ENCODE measurements at places on chromosomes 1 and 21. TPM values are rescaled to one million over a fixed set of nuclear protein-coding genes. Genes with fewer than 3 reads are reported as not detected.
A peak's percentile ranks its signal among the peaks of the same experiment; 100 is the strongest.

GRCh38 chr1:169809370-169810095 is 14.8 kb upstream of the METTL18 start:
- DNase-seq, result no peak

The VAV3 gene
- total RNA-seq, result 3.2 TPM

The MRPS15 gene
- total RNA-seq, result 55.5 TPM

DNA sequence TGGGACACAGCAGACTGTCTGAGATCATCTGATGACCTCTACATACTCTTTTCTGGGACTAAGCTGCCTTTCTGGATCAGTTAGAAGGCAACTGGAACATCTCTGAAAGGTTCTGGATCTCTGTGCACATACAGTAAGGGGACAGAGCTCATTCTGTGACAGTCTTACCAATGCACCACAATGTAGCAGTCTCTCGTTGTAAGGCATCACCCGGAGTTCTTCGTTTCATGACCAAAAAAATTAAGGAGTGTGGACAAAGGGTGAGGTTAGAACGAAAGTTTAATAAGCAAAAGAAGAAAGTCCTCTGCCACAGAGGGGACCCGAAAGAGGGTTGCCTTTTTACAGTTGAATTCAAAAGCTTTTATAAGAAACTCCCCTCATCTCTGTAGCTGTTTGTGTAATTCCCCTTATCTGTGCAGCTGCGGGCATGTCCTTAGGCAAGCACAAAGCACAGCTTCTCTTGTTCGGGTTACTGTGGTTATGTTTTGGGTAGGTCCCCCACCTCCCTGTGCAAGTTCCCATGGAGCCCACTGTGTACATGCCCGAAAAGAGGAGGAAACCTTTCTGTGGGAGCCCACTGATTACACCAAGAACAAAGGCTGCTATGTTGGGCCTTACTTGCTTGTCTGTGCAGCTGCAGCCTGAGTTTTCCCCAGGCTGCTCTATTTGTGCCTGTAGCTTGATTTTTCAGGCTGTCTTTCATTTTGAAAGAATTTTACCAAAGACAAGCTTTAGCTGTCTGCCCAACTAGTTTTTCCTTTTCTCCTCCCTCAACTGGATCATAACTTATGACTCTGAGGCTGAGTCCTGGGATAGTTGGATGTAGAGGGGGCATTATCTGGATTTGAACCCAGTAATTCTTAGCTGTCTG is 53.1 kb upstream of the CACNA1E start:
- no peak for DNase-seq

DNA sequence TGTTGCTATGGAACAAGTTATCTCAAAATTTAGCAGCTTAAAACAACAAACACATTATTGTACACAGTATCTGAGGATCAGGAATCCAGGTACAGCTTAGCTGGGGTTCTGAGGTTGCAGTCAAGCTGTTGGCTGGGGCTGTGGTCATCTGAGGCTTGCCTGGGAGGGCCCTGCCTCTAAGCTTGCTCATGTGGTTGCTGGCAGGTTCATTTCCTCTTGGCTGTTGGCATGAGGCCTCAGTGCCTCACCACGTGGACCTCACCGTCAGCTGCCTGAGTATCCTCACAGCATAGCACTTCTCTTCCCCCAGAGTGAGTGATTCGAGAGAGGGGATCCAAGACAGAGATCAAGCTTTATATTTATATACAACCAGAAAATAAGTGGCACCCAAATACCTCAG is 18.6 kb downstream of the NTPCR start:
- no peak for DNase-seq

DNA sequence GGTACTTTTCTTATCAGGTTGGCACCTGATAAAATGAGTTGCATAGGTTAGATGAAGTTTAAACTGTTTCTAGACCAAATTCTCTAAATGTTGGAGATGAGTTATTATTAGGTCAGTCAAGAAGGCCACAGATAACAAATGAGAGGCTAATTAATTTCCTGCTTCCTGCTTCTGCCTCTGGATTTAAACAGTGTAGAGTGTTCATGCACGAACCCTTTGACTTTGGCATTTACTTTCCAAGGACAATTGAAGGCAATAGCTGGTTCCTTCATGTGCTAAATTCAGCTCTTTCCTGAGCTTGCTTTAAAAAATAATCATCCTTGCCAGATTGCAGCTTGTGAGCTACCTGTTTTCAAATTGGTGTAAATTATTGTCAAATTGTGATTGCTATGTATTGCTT is 80.6 kb downstream of the RASAL2 start:
- DNase-seq, result no peak

DNA sequence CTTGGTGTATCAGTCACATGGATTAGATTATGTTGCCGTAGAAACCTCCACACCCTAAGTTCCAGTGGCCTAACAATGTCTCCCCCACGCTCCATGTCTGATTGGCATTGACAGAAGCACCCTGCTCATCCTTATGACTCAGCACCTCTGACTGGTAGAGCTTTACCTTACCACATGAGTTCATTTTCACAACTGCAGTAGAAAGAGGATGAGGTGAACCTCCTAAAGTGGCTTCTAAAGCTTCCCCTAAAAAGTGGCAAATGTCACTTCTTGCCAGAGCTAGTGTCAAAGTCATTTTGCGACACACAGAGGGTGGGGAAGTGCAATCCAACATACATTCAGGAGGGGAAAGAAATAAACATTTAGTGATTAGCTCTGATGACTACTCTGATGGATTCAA is 30.6 kb upstream of the LYPD8 start:
- no peak for DNase-seq

- DNase-seq, result peak; percentile 52
These were observed 87.5 kb upstream of the RHOU start for GRCh38 chr1:228647523-228648444.

- DNase-seq, result no peak
These were observed 98.0 kb upstream of the DUSP10 start for GRCh38 chr1:221839782-221840395.

GRCh38 chr1:89261926-89262515 is 10.6 kb downstream of the GBP5 start:
- no peak for DNase-seq

GRCh38 chr1:40438391-40439015 is 11.8 kb upstream of the ZFP69B start:
- no peak for DNase-seq

DNA sequence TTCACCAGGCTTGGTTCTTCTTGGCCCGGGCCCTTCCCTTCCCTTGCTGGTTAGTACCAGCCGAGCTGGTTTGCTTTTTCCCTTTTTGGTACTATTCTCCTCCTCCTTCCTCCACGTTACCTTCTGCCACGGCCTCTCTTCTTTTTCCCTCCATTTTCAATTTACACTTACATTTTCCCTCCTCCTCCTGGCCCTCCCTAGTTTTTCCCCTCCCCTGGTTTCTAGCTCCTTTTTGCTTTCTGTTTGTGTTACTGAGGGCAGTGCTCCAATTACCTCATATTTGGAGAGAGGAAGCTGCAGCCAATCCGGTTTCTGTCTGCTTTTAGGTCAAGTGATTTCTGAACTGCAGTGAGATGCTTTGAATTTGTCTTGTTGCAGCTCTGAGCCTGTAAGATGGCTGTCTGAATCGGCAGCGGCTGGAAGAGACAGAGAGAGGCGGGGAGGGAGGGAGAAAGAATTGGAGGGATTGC is 63.7 kb downstream of the MACF1 start:
- DNase-seq, result no peak

The FALEC gene
- total RNA-seq, result 1.9 TPM

The C1QC gene
- total RNA-seq, result not detected

The XCL1 gene
- 0.16 TPM for total RNA-seq

- DNase-seq, result no peak
These were observed 365.6 kb upstream of the ST6GALNAC5 start for GRCh38 chr1:76501586-76502219.

DNA sequence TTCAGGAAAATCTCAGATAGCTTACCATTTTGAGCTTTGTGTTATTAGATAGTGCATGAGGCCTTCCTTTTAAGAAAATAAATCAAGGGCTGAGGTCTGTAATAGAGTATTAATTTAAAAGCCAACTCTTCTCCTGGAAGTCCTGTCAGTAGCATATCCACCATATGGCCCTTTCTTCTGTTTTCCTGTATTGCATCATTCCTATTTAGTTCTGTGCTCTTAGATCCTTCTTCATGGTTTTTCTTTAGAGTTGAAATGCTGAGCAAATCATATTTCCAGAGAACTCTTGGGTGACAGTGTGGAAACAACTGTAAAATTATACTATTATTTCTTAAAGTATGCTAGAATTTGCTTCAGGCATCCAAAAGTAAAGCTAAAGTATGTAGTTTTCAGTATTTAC is 91.7 kb downstream of the TTC3 start:
- DNase-seq, result no peak

- no peak for DNase-seq
These were observed 38.1 kb upstream of the LBR start for GRCh38 chr1:225465793-225466517.

DNA sequence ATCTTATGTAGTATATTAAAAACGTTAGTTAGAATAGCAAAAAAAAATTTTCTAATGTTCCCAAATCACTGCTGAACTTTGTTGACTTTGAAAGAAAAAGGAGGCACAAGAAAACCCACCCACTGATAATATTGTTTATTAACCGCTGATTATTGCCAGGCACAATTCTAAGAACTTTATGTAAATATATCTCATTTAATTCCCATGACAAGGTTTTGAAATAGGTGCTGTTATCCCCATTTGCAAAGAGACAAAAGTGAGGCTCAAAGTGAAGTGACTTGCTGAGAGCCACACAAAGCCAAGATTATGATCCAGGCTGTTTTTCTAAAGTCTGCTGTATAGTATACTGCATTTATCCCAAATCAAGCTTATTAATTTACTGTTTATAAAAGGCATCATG is 56.4 kb downstream of the SASS6 start:
- no peak for DNase-seq

GRCh38 chr1:53651356-53651755 is 87.6 kb downstream of the GLIS1 start:
- no peak for DNase-seq

The C1orf35 gene
- total RNA-seq, result 19.3 TPM

- no peak for DNase-seq
These were observed 791.4 kb downstream of the BRINP3 start for GRCh38 chr1:189686288-189686687.

DNA sequence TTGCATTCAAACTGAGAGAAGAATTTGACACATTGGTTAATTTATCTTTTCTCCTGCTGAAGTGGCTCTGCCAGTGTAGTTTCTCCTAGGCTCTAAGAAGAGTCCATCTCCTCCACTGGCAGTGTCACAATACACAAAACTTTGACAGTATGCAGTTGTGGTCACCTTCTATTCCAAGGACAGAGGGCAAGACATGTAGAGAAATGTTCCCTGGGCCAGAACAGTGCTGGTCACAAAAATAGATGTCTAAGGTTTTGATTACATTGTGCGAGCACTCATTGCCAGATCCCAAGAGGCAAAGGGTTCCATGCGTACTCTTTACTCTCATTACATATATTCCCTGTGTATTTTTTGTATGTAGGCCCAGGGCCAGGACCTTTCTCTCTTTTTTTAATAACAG is 148.1 kb upstream of the UBE2U start:
- DNase-seq, result no peak

- DNase-seq, result no peak
These were observed 16.2 kb downstream of the FOXO6 start for GRCh38 chr1:41377397-41377796.

DNA sequence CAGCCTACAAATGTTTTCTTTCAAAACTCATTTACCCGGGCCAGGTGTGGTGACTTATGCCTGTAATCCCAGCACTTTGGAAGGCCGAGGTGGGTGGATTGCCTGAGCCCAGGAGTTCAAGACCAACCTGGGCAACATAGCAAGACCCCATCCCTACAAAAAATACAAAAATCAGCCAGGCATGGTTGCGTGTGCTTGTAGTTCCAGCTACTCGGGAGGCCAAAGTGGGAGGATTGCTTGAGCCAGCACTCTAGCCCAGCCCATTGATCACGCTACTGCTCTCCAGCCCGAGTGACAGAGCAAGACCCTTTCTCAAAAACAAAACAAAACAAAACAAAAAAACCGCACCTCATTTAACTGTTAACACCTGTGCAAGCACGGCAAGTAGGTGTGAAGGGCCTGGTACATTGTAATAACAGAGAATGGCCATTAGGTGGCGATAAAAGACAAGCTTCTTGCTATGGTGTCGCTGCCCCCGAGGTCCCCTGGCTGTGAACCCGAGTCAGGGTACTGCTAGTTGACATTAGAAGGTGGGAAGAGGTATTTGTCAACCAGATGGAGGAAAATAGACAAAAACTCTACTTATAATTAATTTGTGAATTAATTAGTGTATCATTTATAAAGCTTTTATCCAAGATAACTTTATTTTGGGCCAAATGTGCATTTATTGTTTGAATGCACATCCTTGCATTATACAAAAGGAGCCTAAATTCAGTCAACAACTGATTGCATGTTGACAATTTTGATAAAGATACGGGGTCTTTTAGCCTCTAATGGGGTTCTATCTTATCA is 66.5 kb downstream of the SH3BGR start:
- DNase-seq, result no peak

The PCBP3 gene
- 5.4 TPM for total RNA-seq

GRCh38 chr1:38448893-38449292 is 402.3 kb upstream of the POU3F1 start:
- no peak for DNase-seq

The SPRR5 gene
- not detected for total RNA-seq

DNA sequence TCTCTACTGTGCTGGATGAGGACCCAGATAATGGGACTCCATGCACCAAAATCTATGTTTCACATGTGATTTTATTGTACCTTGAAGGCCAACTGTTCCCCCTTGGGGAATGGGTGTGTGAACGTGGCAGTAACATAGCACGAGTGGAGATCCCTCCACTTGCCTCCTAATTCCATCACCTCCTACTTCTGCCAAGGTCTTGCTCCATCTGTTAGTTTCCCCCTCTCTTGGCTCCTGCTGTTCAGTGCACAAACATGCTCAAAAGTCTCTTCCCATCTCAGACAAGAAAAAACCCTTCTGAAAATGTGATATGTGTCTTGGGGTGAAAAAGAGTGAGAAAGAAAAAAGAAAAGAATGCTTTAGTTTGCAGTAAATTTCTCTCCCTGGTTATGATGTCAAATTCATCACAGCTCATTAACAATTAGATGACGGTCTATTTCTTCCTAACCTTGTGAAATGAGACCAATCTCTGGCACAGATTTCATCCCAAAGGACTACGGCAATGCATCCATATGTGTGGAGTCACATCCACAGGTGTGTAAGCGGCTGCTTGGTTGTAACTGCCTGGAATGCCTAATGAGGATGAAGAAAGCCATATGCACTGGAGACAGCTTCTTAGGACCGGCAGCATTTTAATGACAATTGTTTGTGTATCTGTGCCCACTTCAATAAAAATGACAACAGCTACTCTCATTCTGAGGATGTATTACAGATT is 79.3 kb upstream of the DIRAS3 start:
- DNase-seq, result no peak

GRCh38 chr1:58907398-58907797 is 123.6 kb upstream of the JUN start:
- DNase-seq, result no peak

DNA sequence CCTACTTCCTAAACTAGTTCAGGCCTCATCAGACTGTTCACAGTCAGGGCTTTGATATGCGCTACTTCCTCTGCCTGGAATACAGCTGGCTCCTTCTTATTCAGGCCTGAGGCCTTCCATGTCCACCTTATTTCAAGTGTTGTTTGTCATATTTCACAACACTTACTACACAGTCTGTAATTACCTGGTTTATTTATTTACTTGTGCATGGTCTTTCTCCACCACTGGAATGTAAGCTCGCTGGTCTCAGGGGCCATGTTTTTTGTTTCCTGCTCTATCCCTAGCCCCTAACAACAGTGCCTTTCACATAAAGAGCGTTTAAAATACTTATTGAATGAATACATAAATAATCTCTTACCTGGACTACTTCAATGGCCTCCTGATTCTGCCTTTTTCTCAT is 4.6 kb upstream of the SRSF4 start:
- no peak for DNase-seq

The GNAT2 gene
- not detected for total RNA-seq

The ANGPTL3 gene
- total RNA-seq, result not detected

The NMNAT2 gene
- 0.69 TPM for total RNA-seq

The PDE4B gene
- total RNA-seq, result 21.0 TPM
